Non-pigmented ciliary epithelial cell (primary cell): ENCODE measurements at places on chromosomes 3 and 15.

DNA sequence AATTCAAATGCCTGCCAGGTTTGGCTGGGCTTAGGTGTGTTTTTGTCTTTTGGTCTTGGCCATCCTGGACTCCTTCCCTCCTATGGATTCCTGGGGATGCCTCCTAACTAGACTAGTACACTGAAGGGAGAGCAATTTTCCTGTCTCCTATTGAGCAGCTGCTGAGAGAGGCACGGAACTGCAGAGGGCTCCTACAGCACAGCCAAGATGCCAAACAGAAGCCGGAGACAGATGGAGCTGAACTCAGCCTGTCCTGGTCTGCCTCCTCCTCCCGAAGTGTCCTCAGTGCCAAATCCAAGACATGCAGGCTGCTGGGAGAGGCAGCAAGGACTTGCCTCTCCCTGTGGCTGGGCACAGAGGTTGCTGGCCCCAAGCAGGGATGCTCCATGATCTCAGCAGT, 256.6 kb upstream of the PROK2 start:
- no peak for DNase-seq

DNA sequence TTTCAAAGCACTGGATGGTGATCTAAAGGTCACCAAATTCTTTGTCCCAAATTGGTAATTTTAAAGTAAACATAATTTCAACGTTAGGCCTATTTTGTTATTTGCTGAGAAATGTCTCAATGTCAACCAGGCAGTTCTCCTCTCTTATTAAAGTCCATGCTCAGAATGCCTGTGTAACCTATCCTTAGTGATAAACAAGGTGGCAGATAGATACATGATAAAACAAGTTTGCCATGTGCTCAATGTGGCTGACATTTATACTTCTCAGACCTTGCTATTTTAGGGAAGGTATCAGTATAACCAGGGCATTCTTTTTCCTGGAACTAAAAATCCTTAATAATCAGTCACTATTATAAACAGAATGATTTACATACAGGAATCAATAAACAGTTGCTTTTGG, 8.5 kb downstream of the MBNL1 start:
- no peak for DNase-seq

- no peak for DNase-seq
Observed at GRCh38 chr15:80778964-80779657, at the start of gene CEMIP. Gene CEMIP, plus strand, starts transcription at chr15:80779370. Its CDS starts 94,510 bp downstream, at chr15:80873880.

DNA sequence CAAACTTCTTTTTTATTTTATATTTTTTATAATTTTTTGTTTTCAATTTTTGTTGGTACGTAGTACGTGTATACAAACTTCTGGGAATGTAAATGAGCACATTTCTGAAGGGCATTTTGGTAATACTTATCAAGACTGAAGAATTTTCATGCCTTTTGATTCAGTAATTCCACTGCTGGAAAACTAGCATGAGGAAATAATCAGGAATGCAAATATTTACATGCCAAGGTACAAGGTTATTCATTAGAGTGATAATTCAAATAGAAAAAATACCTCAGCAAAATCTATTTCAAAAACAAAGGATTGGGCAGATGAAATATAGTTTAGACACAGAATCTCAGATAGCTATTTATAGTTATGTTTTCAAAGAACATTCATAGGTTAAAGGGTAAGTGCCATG, 128.7 kb downstream of the DMXL2 start:
- peak; percentile 13 for DNase-seq

GRCh38 chr15:67776600-67776999, 48.7 kb upstream of the SKOR1 start:
- DNase-seq: peak; percentile 11

GRCh38 chr15:89978914-89979313, 22.2 kb upstream of the ZNF710 start:
- DNase-seq: no peak
